ENCODE measurements at places on chromosomes 12 and 14. TPM values are rescaled to one million over a fixed set of nuclear protein-coding genes. Genes with fewer than 3 reads are reported as not detected.

DNA sequence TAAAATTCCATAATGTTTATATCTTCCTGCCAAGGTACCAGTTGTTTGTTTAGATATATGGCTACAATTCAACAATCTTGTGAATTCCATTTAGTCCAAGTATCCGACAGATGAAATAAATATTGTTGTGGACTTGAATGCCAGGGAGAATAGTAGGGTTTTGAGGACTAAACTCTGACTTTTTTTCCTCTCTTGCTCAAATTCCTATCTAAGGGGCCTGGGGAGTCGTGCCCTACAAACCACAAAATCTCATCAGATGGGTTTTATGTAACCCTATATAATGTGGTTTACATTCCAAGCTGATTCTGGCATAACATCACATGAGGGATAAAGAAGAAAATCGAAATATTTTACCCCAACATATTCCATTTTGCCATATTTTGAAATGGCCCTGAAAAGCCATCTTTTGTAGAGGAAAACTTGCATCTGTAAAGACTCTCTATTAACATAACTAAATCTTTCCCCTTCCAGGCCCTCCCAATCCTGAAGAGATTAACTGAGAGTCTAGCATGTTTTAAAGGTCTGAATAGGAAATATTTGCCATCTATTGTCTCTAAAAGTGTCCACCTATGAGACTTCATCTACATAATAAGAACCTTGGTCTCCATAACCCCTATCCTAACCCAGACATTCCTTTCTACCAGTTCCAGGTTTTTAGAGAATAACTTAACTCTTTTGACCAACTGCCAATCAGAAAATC lies 184.7 kb upstream of the KITLG start:
- no peak for DNase-seq

DNA sequence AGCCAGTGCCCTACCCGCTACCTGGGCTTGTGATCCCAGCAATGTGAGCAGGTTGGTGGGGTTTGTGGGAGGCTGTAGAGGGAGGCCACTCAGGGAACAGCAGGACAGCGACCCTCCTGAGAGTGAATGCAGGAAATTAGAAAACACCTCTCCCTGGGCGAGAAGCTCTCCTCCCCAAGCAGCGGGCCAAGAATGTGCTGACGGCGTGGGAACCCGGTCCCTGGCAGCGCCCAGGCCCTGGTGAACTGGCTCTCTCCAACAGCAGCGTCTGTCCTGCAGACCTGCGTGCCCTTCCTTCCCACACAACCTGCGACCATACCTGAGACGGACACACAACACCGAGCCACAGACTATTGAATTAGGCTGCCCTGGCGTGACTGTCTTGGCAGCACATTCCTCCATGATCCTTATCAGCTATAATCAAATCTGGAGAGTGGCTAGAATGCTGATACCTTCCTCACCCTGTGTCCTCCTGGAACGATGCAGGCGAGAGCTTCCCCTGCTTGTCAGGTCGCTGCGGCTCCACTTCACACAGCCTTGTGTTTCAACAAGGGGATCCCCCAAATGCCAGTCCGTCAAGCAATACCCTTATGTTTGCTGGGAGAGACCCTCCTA lies 114.8 kb upstream of the GSC start:
- no peak for DNase-seq

ACACB gene
- 727 TPM for total RNA-seq

GRCh38 chr12:12872139-12872933 lies 19.0 kb upstream of the GPRC5A start:
- DNase-seq, result no peak

VASH1 gene
- total RNA-seq, result 22.9 TPM

GRCh38 chr12:42015051-42015461 lies 129.6 kb downstream of the GXYLT1 start:
- DNase-seq, result no peak

DNA sequence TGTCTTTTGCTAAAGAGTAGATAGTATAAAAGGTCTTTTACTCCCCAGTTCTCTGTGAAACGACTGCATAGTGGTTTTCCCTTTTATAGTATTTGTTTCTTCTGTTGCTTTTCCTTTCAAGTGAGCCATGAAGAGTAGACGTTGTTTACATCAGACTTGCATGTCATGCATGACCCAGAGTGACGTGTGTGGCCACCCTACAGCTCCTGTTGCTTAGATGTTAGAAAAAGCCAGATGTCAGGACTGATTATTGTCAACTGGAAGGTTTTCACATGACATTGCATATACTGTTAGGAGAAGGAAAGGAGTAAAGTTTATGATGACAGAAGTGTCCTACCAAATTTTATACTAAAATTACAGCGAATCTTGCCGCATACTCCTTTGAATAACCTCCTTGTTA lies 1.3 kb upstream of the RD3L start:
- DNase-seq, result no peak

GDF3 gene
- not detected for total RNA-seq

Data from omental fat pad (tissue), 4 donors.